Sigmoid colon (tissue), 7 donors: ENCODE measurements at places on chromosomes 7 and 10. TPM values are rescaled to one million over a fixed set of nuclear protein-coding genes. Genes with fewer than 3 reads are reported as not detected.

The HILPDA gene
- 11.8 TPM for total RNA-seq

The CNPY1 gene
- not detected for total RNA-seq

The MAGI2 gene
- 14.7 TPM for total RNA-seq

The MMRN2 gene
- 8.6 TPM for total RNA-seq

The EIF5AL1 gene
- 0.16 TPM for total RNA-seq

The TCF7L2 gene
- 20.3 TPM for total RNA-seq

The IL2RA gene
- total RNA-seq, result 2.5 TPM

The LIPN gene
- total RNA-seq, result not detected

The ARL5B gene
- 8.3 TPM for total RNA-seq

The DOCK4 gene
- 14.1 TPM for total RNA-seq

The RPP38 gene
- 29.5 TPM for total RNA-seq

GRCh38 chr10:57320416-57320815, 947.3 kb downstream of the IPMK start:
- no peaks in the 10 kb centered on the region for H3K36me3 ChIP-seq
- H3K4me1 ChIP-seq, result no peaks in the 10 kb centered on the region
- no peak overlapping the region for H3K4me3 ChIP-seq
- no peak for DNase-seq

DNA sequence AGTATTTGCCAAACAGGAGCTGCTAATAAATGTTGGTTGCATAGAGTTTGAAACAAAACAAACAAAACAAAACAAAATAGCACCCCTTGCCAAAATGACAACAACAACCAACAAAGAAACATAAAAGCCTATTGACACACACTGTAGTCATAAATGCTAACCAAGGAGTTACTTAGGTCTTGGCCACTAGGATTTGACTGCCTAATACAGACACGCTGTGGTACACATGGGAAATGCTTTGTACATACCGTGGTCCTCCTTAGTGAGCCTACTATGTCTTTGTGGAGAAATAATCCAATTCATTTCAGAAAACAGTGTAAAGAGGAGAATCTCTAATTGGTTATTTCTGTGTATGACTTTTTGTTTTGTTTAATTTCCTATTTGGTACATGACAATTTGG, 53.2 kb upstream of the MTPN start:
- H3K4me1 ChIP-seq, result peaks cover 29% of the 10 kb centered on the region
- no peaks in the 10 kb centered on the region for H3K36me3 ChIP-seq
- no peaks in the 10 kb centered on the region for H3K27me3 ChIP-seq
- no peak overlapping the region for H3K4me3 ChIP-seq
- H3K27ac ChIP-seq, result no peak overlapping the region

- peak overlapping the region; percentile 2 for H3K27ac ChIP-seq
- no peak overlapping the region for H3K4me3 ChIP-seq
- DNase-seq, result no peak
- no peaks in the 10 kb centered on the region for H3K27me3 ChIP-seq
- no peaks in the 10 kb centered on the region for H3K36me3 ChIP-seq
- no peaks in the 10 kb centered on the region for H3K4me1 ChIP-seq
These were observed 135.4 kb upstream of the RSU1 start for GRCh38 chr10:16952610-16953009.

DNA sequence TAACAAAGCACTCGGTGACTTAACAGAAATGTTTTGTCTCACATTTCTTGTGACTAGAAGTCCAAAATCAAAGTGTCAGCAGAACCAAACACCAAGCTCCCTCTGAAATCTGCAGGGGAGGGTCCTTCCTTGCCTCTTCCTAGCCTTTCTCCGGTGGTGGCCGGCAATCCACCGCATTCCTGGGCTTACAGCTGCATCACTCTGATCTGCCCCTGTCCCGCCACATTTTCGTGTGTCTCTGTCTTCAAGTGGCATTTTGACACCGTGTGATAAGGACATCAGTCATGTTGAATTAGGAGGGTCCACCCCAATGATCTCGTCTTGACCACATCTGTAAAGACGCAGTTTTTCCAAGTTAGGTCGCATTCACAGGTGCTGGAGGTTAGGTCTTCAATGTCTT, 30.5 kb upstream of the TOMM7 start:
- DNase-seq, result no peak
- H3K4me3 ChIP-seq, result peak overlapping the region; percentile 75
- no peaks in the 10 kb centered on the region for H3K4me1 ChIP-seq
- no peaks in the 10 kb centered on the region for H3K36me3 ChIP-seq
- peak overlapping the region; percentile 97 for H3K27ac ChIP-seq

DNA sequence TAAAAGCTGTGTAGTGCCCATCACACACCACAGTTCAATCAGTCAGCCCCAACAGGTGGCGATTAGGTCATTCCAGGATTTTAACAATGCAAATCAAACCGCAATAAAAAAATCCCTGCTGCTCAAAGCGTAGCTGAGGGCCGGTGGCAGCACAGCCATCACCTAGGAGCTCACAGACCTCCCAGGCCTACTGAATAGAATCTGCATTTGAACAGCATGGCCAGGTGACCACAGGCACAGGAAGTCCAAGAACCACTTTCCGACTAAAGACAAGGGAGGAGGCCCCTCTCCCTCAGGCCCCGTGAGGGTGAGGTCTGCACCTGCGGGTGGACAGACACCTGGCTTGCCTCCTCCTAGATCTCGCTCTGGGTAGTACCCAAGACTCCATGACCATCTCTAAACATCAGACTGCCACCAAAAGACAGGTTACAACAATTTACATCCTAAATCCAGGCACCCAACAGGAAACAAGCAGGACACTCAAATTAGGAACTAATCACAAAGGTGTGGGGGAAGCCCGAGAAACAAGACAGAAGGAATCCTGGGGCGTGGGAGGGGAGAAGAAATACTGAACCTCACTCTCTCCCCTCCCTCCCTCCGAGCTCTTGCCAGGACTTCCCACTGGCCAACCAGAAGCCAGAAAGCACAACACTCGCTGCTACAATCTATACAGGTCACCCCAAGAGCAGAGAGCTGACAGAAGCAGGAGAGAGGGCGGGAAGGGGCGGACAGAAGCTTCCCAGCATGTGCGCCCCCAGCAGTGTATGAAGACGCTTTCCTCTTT, 19.2 kb downstream of the GNA12 start:
- H3K4me3 ChIP-seq, result no peak overlapping the region
- no peaks in the 10 kb centered on the region for H3K36me3 ChIP-seq
- H3K27ac ChIP-seq, result peak overlapping the region; percentile 29

- peaks cover 52% of the 10 kb centered on the region for H3K4me1 ChIP-seq
- H3K36me3 ChIP-seq, result no peaks in the 10 kb centered on the region
- no peaks in the 10 kb centered on the region for H3K27me3 ChIP-seq
- H3K4me3 ChIP-seq, result peak overlapping the region; percentile 64
These were observed 925 bp downstream of the H2AZ2 start for GRCh38 chr7:44846816-44847508.

GRCh38 chr10:60845038-60845437, 66.8 kb downstream of the CDK1 start:
- H3K36me3 ChIP-seq, result no peaks in the 10 kb centered on the region
- H3K27ac ChIP-seq, result no peak overlapping the region
- H3K4me1 ChIP-seq, result no peaks in the 10 kb centered on the region
- no peaks in the 10 kb centered on the region for H3K27me3 ChIP-seq

- H3K4me1 ChIP-seq, result peaks cover 5% of the 10 kb centered on the region
- no peak for DNase-seq
- H3K4me3 ChIP-seq, result no peak overlapping the region
- no peaks in the 10 kb centered on the region for H3K36me3 ChIP-seq
These were observed 240.3 kb downstream of the RNLS start for GRCh38 chr10:88342733-88343310.

- no peak overlapping the region for H3K27ac ChIP-seq
- no peaks in the 10 kb centered on the region for H3K4me1 ChIP-seq
- no peak overlapping the region for H3K4me3 ChIP-seq
- DNase-seq, result no peak
These were observed 7.6 kb upstream of the PDZD8 start for GRCh38 chr10:117382861-117383260.

DNA sequence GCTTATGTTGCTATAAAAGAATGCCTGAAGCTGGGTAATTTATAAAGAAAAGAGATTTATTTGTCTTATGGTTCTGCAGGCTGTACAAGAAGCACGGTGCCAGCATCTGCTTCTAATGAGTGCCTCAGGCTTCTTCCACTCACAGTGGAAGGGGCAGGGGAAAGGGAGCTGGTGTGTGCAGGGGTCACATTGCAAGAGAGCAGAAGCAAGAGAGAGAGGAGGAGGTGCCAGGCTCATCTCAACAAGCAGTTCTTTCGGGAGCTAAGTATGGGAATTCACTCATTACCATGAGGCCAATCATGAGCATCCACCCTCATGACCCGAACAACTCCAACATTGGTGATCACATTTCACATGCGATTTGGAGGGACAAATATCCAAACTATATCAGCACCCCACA, 17.2 kb upstream of the SLK start:
- no peaks in the 10 kb centered on the region for H3K27me3 ChIP-seq
- H3K4me3 ChIP-seq, result no peak overlapping the region
- no peaks in the 10 kb centered on the region for H3K4me1 ChIP-seq
- H3K36me3 ChIP-seq, result no peaks in the 10 kb centered on the region
- no peak for DNase-seq

DNA sequence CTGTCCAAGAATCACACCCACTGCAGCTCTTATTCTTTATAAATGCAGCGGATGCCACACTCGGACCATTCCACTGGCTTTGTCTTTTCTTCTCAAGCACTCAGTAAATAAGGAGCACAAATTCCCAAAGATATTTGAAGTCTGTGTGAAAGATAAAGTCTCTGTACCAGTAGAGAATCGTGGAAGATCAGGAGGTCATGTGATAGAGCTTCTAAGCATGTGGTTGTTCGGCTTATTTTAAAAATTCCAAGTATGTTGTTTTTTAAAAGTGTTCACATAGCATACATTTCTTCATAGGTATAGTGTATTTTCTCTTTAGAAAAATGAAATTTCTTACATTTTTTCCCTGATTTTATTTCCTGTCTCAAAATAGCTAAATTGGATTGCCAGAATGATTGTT, 75.8 kb downstream of the NOC3L start:
- no peaks in the 10 kb centered on the region for H3K36me3 ChIP-seq
- no peaks in the 10 kb centered on the region for H3K27me3 ChIP-seq
- no peak for DNase-seq
- H3K27ac ChIP-seq, result no peak overlapping the region
- no peak overlapping the region for H3K4me3 ChIP-seq

GRCh38 chr10:59702347-59702746, 7.3 kb downstream of the SLC16A9 start:
- no peak for DNase-seq
- H3K4me3 ChIP-seq, result no peak overlapping the region
- no peaks in the 10 kb centered on the region for H3K36me3 ChIP-seq
- no peaks in the 10 kb centered on the region for H3K27me3 ChIP-seq
- H3K4me1 ChIP-seq, result no peaks in the 10 kb centered on the region
- no peak overlapping the region for H3K27ac ChIP-seq

- DNase-seq, result no peak
- H3K27ac ChIP-seq, result peak overlapping the region; percentile 33
- no peaks in the 10 kb centered on the region for H3K4me1 ChIP-seq
- no peak overlapping the region for H3K4me3 ChIP-seq
- H3K36me3 ChIP-seq, result no peaks in the 10 kb centered on the region
These were observed 2.9 kb upstream of the RBM20 start for GRCh38 chr10:110641256-110641655.

GRCh38 chr10:114301951-114302710, 63.1 kb downstream of the VWA2 start:
- peaks cover 12% of the 10 kb centered on the region for H3K4me1 ChIP-seq
- H3K4me3 ChIP-seq, result no peak overlapping the region
- no peak overlapping the region for H3K27ac ChIP-seq

- DNase-seq, result no peak
- no peaks in the 10 kb centered on the region for H3K36me3 ChIP-seq
These were observed 193.6 kb downstream of the VTI1A start for GRCh38 chr10:112640638-112641037.

DNA sequence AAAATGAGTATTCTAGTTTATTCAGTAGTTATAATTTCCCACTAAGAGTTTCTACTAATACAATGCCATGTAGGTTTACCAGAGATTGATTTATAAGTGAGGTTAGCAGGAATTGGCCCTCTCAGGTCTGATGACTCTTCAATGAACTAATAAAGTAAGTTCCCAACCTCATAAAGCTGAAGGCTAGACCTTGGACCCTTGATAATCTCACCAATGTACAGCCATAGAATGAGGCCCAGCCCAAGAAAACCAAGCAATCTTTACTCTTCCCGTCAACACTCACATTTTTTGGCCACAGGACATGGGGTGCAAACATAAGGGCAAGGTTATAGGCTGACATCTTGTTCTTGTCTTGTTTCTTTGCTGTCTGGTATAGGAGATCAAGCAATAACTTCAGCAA, 33.3 kb downstream of the ARHGAP19 start:
- H3K4me3 ChIP-seq, result no peak overlapping the region
- no peaks in the 10 kb centered on the region for H3K4me1 ChIP-seq
- no peak overlapping the region for H3K27ac ChIP-seq
- peaks cover 4% of the 10 kb centered on the region for H3K36me3 ChIP-seq
- DNase-seq, result no peak
- no peaks in the 10 kb centered on the region for H3K27me3 ChIP-seq

GRCh38 chr7:6516387-6516983, 34.8 kb downstream of the GRID2IP start:
- no peaks in the 10 kb centered on the region for H3K36me3 ChIP-seq
- H3K27ac ChIP-seq, result peak overlapping the region; percentile 25
- H3K4me1 ChIP-seq, result peaks cover 6% of the 10 kb centered on the region
- peak; percentile 92 for DNase-seq
- H3K27me3 ChIP-seq, result no peaks in the 10 kb centered on the region

- no peak overlapping the region for H3K4me3 ChIP-seq
- no peaks in the 10 kb centered on the region for H3K36me3 ChIP-seq
- no peak overlapping the region for H3K27ac ChIP-seq
- H3K27me3 ChIP-seq, result no peaks in the 10 kb centered on the region
- H3K4me1 ChIP-seq, result peaks cover 13% of the 10 kb centered on the region
- peak; percentile 38 for DNase-seq
These were observed 139.0 kb downstream of the ELFN1 start for GRCh38 chr7:1809070-1809469.

GRCh38 chr7:128928159-128928813, 9.4 kb upstream of the IRF5 start:
- H3K4me3 ChIP-seq, result no peak overlapping the region
- H3K27ac ChIP-seq, result no peak overlapping the region
- H3K36me3 ChIP-seq, result no peaks in the 10 kb centered on the region
- DNase-seq, result peak; percentile 36
- peaks cover 4% of the 10 kb centered on the region for H3K27me3 ChIP-seq
- no peaks in the 10 kb centered on the region for H3K4me1 ChIP-seq

- no peaks in the 10 kb centered on the region for H3K36me3 ChIP-seq
- peaks cover 11% of the 10 kb centered on the region for H3K27me3 ChIP-seq
- H3K4me3 ChIP-seq, result no peak overlapping the region
These were observed 11.9 kb downstream of the NPTX2 start for GRCh38 chr7:98629001-98629431.
